CD4-positive, alpha-beta T cell treated with Interleukin-12 subunit alpha and Interleukin-12 subunit beta, for 1 hour (primary cell): ENCODE measurements at places on chromosomes 13 and 19.

DNA sequence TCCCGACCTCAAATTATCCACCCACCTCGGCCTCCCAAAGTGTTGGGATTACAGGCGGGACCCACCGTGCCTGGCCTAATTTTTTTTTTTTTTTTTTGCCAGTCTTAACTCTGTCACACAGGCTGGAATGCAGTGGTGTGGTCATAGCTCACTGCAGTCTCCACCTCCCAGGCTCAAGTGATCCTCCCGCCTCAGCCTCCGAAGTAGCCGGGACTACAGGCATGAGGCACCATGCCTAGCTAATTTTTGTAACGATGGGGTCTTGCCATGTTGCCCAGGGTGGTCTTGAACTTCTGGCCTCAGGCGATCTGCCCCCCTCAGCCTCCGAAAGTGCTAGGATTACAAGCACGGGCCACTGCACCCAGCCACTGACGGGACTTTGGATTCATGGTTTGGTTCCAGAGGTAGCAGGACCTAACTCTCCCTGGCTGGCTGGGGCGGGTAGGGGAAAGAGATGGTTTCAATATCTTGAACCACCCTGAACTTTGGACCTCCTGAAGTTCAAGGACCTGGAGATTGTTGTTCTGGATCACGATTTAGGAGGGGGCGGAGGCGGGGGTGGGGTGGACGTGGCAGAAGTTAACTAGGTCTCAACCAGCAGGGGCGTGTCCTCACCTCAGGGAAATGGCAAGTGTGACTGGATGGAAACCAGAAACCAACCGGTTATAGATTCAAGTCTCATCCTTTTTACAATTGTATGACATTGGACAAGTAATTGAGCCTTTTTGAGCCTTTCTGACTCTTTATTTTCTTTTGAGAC, 40.8 kb downstream of the IER2 start:
- no peak for DNase-seq

DNA sequence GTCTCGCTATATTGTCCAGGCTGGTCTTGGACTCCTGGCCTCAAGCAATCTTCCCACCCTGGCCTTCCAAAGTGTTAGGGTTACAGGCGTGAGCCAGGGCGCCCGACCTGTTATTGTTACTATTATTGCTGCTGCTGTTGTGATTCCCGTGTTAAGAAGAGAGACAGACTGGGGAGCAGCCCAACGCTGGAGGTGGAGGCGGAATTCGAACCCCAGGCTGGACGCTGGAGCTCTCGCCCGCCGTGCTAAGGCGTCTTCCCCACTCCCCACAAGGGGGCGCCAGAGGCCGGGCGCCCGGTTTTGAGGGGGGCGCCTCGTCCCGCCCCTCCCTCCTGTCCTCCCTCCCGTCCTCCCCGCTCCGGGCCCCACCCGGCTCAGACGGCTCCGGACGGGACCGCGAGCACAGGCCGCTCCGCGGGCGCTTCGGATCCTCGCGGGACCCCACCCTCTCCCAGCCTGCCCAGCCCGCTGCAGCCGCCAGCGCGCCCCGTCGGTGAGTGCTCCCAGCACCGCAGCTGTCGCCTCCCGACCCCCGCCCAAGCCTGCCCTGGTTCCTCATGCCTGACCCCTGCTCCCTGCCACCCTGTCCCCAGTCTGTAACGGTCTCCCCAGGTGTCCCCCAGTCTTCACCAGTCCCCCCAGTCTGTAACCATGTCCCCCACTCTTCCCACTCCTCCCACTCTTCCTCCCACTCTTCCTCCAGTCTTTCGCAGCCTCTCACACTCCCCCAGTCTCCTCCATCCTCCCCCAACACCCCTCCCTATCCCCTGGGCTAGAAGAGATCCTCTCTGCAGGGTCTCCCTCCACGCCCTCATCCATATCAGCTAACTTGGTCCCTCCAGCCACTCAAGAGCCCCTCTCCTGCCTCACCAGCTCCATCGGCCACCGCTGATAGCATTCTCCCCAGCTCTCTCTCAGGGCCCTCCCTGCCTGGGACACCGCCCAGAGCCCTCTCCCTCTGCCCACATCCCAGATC, at the start of gene EHD2:
Gene EHD2, plus strand, starts transcription at position 377 of the 976 bp plus-strand sequence. CDS start 3,191 bp downstream, outside the sequence.
- peak; percentile 37 for DNase-seq

- DNase-seq = no peak
These were observed 5.5 kb upstream of the RLN3 start for GRCh38 chr19:14022469-14022868.

GRCh38 chr19:42693760-42694350, 46.4 kb downstream of the PSG3 start:
- no peak for DNase-seq

DNA sequence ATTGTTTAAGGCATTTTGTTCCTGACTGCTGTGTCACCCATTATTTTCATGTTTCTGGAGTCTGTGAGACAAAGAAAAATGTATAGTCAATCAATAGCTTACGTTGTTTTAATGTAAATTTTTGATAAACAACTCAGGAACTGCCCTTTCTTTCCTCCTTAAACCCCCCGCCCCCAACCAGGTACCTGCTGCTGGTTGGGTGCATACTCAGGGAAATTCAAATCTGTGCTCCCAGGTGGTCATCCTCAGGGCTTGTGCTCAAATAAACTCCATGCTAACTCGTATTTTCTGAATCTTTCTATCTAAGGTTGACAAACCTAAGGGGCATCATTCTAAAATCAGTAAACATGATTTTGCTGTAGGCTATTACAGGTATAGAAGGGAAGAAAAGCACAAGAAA, 4.1 kb upstream of the CDC16 start:
- DNase-seq = no peak

- no peak for DNase-seq
These were observed 9.8 kb upstream of the ARRDC2 start for GRCh38 chr19:17997969-17998826.
